ENCODE measurements at places on chromosomes 3 and 15.

GRCh38 chr3:71725271-71725991 lies at the start of gene EIF4E3:
Gene EIF4E3 (minus strand): TSS chr3:71725402. CDS start chr3:71725367, 35 bp downstream.
- DNase-seq = peak; percentile 37

- no peak for DNase-seq
These were observed 152.5 kb downstream of the FOXP1 start for GRCh38 chr3:71430941-71431552.

DNA sequence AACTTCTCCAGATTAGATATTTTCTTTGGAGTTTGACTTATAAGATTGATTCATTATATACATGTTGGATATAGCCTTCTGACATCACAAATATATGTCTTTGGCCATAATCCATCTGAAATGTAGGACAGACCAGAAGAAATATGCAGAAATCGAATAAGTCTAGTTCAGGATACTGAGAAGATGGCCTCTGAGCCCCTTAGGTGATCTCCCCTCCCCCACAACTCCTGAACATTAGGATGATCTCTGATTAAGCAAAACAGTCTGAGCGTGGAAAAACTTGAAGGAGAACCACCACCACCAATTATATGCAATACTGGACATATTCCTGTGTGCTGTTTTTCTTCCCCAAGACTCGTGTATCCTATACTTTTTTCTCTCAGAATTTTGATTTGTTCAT lies 3.2 kb downstream of the SETD5 start:
- DNase-seq = no peak

DNA sequence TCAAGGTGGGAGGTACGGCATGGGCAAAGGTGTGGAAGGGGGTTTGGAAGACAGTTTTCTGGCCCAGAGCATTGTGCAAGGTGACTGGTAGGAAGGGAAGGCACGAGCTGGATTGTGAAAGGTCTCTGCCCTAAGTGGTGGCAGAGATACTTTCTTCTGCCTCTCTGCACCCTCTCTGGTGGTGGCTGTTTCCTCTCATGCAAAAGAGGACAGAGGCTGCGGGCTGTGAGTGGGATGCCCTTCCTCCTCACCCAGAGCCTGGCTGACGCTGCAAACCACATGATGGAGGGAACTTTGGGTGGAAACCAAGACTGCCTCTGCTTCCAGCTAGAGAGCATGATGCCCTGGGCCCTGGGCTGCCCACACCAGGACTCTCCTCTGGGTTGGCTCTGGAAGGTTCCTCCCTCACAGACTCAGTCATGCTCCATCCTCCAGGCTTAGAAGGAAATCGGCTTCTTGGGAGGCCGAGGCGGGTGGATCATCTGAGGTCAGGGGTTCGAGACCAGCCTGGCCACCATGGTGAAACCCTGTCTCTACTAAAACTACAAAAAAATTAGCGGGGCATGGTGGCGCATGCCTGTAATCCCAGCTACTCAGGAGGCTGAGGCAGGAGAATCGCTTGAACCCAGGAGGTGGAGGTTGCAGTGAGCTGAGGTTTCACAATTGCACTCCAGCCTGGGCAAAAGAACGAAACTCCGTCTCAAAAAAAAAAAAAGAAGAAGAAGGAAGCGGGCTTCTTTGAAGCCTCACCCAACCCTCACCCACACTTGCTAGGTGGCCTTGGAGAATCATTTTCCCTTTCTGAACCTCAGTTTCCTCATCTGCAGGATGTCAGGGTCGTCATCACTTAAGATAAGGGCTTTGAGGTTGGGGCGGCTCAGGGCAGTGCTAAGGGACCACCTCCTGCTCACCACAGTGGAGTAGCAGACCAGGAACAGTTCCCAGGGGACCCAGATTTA lies 8.3 kb downstream of the PSTPIP1 start:
- peak; percentile 74 for DNase-seq

DNA sequence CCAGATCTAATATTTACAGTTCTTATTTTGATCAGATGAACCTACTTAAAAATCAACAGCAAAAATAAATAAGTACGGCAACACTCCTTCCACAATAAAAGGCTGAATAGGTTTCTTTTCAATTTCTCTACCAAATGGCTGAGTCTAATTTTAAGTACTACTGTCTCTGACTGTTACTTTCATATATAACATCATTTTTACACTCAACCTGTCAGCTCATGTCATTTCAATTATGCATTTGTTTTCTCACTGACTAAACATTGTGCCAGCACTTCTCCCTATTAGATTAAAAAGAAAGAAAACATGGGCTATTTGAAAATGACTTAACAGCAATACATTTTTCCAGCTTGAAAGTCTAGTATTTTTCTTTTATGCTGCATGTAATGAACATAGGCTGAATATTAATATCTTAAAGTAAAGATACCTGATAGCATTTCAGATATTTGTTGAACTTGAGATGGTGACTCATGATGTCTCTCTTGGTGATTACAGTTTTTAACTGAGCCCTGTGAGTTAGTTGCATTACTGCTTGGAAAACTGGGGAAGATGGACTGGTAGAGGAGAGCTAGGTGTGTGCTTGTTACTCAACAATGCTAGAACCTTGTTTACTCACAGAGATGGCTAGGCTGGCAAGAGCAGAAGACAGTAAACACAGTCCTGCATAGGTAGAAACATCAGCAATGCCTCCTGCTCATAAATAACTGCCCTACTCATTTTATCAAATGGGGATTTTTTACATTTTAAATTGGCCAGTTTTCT lies 73.9 kb downstream of the PEX5L start:
- DNase-seq = no peak

- DNase-seq = no peak
These were observed 6.0 kb downstream of the IL1RAP start for GRCh38 chr3:190519886-190520285.

DNA sequence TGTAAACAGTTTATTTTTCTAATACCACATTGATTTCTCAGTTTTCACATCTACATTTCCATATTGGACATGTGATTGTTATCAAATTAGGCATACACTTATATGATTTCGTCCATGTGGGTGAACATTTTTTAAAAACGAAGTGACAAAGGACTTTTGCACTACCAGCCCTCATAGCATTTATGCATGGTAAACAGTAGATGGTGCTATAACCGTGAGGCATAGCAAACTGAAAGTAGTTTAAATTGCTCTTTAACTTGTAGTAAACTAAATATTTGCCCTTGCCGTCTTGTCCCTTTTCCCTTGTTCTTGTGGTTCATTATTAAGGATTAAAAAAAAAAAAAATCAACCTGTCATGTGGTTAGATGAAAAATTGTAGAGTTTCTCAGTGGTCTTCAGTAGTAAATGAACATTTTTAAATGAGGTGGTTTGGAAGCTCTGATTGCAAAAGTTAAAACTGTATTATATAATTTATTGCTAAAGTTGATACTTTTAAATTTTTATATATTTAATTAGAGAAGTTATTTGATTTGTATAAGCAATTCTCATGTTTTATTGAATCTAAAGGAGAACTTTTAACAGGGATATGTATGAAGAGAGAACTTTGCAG lies 24.0 kb downstream of the STX19 start:
- DNase-seq = peak; percentile 67

GRCh38 chr15:39461536-39462130 lies 119.2 kb upstream of the THBS1 start:
- no peak for DNase-seq

- no peak for DNase-seq
These were observed 44.6 kb downstream of the QTRT2 start for GRCh38 chr3:114101101-114101500.

DNA sequence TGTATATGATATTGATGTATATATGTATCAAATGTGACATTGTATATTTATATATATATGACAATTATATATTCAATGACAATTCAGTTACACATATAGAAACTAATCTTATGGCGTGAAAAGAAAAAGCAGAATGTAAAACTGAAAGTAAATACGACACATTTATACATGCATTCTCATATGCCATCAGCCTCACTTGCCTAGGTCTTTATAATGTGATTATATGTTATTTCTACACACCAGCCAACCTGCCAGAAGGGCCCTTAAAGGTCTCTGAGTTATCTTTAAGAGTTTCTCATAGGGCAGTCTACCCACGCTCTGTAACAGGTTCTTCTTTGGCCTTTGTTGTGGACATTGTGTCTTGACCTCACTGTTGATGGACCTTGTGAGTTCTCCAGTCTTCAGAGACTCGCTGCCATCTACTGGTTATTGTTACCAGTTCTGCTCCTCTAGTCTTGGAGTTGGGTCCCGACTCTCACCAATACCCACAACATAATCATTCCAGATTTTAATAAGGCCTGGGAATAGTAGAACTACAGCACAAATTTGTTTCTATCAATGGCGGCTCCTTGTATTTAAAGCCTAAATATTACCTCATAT lies 371.5 kb upstream of the GOLIM4 start:
- DNase-seq = no peak

- DNase-seq = no peak
These were observed 130.5 kb downstream of the TIGIT start for GRCh38 chr3:114424337-114424736.

DNA sequence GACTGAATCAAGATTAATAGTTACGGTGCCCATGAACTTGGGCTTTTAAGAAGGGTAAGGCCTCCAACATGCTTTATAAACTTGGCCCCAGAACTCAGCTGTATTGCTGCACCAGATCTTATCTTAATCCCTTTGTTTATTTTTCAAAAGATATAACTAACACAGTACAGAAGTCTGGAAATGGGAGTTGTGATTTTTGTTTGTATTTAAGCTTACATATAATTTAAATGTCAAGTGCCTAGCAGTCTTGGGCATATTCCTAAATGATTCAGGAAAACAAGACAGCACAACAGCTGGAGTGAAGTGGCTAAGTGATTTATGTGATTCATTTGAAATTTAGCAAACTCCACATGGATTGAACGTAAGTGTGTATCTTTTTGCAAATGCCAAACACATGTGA lies 56.2 kb downstream of the NBEAL2 start:
- no peak for DNase-seq

DNA sequence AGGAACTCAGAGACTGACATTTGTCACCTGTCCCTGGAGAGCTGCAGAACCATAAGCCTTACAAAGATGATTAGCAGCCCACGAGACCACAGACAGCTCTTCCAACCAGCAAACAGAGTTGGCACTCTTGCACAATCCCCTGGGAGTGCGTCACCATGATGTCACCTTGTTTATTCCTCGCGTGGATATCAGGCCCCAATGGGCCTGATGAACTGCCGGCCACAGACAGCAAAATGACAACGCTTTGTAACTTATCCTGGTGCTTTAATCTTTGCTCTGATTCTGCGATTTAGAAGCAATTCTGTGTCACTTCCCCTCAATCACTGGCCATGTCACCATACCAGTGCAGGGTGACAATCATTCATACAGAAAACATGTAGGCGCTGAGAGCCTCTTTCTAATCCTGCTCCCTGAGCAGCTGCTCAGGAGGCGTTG lies 89.2 kb downstream of the TAMM41 start:
- no peak for DNase-seq

GRCh38 chr15:94107652-94108051 lies 123.7 kb upstream of the MCTP2 start:
- no peak for DNase-seq

DNA sequence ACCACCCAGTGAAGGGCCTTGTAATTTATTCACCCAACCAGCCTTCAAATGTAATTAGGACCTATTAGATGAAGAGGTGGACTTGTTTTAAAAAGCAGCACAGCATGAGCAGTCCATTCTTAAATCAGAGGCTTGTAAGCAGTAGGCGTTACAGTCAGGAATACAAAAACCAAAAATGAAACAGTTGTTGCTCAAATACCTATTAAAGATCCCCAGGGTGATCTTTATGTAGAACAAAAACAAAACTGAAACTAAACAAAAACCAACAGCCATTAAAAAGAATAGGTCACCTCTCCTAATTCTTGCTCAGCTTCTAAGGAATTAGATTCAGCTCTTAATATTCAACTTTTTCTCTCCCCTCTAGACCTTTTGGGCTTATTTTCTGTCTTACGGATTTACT lies 104.9 kb upstream of the ST8SIA2 start:
- no peak for DNase-seq

GRCh38 chr3:30640851-30641250 lies 34.5 kb downstream of the TGFBR2 start:
- no peak for DNase-seq

- DNase-seq = no peak
These were observed 8.9 kb upstream of the SNX4 start for GRCh38 chr3:125528920-125529319.

GRCh38 chr15:84572231-84572630 lies 28.6 kb upstream of the ZSCAN2 start:
- no peak for DNase-seq

- DNase-seq = no peak
These were observed 236.5 kb downstream of the WDR72 start for GRCh38 chr15:53522991-53523390.

GRCh38 chr3:126015075-126015474 lies 46.1 kb downstream of the ROPN1B start:
- no peak for DNase-seq

DNA sequence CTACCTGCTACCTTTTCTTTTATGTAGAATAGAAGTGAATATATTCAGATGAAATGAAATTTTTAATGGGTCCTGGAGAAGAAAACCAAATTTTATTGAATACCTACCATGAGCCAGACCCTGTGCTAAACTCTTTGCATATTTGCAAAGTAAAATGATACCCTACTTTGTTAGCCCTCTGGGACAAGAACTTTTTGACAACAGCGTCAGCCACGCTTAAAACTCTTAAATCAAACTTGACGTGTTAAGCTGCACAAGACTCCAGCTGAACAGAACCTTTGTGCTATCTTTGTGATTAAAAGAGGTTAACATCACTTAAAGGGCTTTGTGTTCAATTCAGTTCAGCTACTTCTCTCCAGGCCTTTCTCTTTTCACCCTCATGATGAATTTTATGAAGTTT lies 316.5 kb downstream of the MEX3B start:
- DNase-seq = no peak

GRCh38 chr15:89898614-89899294 lies 5.0 kb upstream of the AP3S2 start:
- peak; percentile 59 for DNase-seq

- no peak for DNase-seq
These were observed 10.2 kb downstream of the SHOX2 start for GRCh38 chr3:158095814-158096704.

DNA sequence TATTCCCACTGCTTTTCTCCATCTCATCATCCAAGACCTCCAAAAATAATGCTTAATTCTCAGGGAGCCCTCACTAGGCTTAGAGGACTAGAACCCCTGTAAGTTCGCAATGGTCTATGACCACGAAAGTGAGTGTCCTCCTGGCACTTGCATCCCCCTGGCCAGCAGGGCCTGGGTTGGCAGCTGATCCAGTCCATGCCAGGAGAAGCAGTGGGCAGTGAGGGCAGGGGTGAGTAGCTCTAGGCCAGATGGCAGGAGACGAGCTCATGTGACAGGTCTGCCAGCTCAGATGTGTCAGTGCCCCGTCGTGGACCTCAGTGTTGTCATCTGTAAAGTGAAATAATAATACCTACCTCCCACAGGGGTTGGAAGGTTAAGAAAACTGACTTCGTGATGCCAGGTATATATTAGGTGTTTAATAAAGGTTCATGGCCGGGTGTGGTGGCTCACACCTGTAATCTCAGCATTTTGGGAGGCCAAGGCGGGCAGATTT lies 11.1 kb downstream of the GP5 start:
- no peak for DNase-seq

DNA sequence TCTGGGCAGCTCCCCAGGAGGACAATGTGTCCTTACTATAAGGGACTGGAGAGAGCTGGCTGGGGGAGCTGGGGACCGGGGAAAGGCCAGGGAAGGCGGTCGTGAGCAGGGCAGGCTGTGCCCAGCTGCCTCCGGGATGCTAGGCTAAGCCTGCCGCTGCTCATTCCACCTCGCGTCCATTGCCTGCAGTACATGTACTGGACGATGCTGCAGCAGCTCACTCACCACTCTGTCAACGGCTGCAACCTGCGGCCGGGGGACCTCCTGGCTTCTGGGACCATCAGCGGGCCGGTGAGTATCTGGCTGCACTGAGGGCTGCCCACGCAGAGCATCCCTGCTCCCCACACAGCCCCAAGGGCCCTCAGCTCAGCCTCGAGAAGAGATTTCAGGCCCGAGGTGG lies 27.1 kb downstream of the FAH start:
- no peak for DNase-seq
